HepG2 (cell line): ENCODE measurements at places on chromosomes 5 and 9. TPM values are rescaled to one million over a fixed set of nuclear protein-coding genes. Genes with fewer than 3 reads are reported as not detected.

Gene CD180
- total RNA-seq = not detected in 2 replicates

Gene TRMO
- total RNA-seq = 18.6 and 21.5 TPM in 2 replicates

Gene CAPSL
- not detected in 2 replicates for total RNA-seq

Gene COX7C
- total RNA-seq = 635 and 764 TPM in 2 replicates

Gene ADAMTSL1
- total RNA-seq = not detected in 2 replicates

DNA sequence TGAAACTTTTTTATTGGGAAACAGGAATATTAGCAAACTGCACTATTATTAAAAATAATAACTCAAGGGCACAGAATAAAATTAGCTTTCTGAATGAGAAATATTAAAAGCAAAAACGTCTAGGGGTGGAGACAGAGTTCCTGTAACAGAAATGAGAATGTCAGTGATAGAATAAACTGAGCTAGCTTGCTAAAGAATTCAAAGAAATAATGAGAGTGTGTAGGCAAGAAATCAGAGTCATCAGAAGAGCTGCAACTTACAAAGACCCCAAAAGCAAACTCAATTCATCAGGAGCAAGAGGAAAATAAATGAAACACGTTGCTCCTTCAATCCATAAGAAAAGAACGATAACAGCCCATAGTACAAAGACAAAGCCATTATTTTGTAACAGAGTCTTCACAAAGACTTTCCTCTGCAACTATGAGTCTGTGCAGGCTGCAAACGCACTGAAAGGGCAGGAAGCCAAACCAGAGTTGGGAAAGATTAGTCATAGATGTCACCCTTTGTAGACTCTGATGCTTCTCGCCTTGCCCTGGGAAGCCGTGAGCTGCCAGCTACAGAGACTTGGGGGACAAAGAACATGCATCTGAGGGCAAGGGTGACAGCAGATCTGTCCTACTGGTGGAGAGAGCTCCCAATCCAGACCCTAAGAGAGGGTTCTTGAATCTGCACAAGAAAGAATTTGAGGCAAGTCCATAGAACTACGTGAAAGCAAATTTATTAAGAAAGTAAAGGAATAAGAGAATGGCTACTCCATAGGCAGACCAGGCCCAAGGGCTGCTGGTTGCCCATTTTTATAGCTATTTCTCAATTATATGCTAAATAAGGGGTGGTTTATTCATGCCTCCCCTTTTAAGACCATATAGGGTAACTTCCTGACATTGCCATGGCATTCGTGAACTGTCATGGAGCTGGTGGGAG, 40.8 kb downstream of the SHC3 start:
- no peak for DNase-seq

- DNase-seq = no peak
These were observed 143.3 kb downstream of the FGF10 start for GRCh38 chr5:44245935-44246334.

GRCh38 chr9:18260521-18260920, 213.4 kb upstream of the ADAMTSL1 start:
- no peak for DNase-seq

DNA sequence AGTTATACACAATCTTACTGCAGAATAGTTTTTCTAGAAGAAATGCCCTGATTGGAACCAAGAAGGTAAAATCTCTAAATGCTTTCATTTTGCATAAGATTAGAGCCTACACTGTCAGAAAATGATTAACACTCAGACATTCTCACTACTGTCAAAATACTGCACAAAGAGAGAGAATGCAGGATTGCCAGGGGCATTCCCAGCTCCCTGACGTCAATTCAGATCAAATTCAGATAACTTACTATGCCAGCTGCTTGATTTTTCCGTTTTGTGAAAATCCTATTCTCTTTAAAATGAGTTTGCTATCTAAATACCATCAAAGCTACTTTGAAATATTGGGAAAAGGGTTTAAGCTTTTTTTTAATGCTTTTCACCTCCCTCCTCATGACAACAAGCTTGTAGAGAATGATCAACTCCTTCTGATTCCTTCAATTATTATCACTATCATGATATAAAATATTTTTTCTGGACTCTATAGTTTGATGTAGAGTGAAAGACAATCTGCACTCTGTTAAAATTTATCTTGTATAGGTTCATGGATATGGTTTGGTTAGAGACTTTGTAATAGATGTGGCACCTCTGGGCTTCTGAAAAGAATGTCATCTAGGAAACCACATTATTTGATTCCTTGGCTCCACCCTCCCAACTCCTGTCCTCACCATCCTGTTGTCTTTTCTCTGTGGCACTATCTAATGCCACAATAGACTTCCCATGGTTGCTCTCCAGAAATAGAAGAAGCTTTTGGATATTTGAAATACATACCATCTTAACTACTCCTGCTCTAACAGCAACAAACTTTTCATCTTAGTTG, 407.7 kb downstream of the PDE4D start:
- DNase-seq = no peak

GRCh38 chr9:81729135-81729534, 39.8 kb upstream of the TLE1 start:
- DNase-seq = no peak

DNA sequence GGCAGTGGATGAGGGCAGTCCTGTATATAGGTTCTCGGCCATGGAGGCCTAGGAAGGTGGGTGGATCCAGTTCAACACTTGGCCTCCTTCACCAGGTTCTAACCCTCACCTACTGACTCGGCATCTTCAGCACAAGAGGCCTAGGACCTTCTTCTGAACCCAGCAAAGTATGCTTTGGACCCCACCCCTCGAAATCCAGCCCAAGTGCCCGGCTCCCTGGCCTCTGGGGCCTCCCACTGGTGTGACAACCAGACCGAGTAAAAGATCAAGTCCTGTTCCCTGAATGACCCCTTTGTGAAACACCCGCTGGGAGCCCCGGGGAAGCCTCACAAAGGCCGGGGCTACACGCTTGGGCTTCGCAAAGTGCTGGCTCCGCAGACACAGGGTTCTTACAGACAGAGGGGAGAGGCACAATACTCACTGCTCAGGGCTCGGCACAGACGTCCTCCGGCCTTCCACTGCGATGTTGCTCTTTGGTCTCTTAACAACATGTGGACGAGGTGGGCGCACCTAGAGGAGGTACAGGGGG, 47.0 kb downstream of the CRB2 start:
- no peak for DNase-seq

DNA sequence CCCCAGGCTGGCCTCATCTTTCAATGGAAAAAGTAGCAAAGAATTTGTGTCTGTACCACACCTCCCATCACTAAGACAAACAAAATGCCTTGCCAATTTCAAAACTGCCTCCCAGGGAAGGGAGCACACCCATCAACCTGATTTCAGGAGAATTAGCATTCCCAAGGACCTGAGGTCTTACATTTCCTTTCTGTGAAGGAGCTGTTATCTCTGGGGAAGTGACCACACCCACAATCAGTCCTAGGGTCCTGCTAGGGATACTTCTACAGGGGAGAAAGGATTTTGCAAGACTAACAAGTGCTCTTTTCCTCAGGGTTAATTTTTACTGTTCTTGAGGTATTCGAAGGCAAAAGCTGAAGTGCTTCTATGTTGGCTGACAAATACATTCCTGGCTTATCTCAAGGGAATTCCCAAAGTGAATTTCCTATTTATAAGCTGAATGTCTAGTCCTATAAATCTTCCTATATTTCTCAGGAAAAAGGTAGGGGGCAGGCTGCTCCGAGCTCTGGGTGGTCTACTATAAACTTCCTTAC, 97.4 kb upstream of the ITGA1 start:
- DNase-seq = no peak

- no peak for DNase-seq
These were observed 75.0 kb downstream of the PTPDC1 start for GRCh38 chr9:94159069-94159939.
